ENCODE measurements at places on chromosomes 1 and 21.

GRCh38 chr1:157073944-157074685 lies 25.5 kb downstream of the ETV3L start:
- DNase-seq, result peak; percentile 22

DNA sequence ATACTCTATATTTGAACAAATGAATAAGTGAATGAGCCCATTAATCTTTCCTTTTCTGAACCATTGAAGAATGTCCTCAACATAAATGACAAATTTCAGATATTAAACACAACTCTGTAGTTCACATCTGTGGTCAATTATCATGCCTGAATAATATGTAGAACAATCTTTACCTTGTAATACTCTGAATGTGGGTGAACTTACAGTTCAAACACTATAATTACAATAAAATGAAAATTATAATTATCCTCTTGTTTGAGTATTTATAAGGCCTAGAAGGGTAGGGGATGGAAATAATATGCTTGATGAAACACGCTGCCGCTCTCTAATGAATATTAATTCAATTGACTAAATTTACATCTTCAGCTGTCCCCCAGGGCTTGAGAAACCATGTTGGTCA lies 8.7 kb upstream of the SFPQ start:
- DNase-seq, result no peak

DNA sequence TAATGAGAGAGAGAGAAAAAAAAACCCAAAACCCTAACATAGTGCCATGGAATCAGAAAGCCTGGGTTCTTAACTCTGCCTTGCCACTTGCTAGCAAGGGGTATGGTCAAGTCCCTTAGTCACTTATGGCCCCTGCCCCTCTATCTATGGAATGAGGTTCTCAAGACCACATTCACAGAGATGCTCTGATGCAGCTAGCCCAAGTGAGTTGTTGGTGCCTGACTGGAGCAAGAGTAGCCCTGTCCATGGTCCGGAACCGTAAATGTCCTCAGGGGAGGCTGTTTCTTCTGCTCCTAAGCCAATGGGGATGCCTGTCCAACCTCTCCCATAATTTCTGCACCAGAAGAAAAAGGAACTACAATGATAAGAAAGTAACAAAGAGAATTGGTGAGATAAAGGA lies 56.8 kb downstream of the CSMD2 start:
- no peak for DNase-seq

GRCh38 chr1:16293538-16293937 lies 56.6 kb upstream of the CPLANE2 start:
- no peak for DNase-seq
